NCI-H460 (cell line): ENCODE measurements at places on chromosomes 7 and 10.

GRCh38 chr7:29332042-29332811 lies 137.7 kb downstream of the CHN2 start:
- no peak for DNase-seq

DNA sequence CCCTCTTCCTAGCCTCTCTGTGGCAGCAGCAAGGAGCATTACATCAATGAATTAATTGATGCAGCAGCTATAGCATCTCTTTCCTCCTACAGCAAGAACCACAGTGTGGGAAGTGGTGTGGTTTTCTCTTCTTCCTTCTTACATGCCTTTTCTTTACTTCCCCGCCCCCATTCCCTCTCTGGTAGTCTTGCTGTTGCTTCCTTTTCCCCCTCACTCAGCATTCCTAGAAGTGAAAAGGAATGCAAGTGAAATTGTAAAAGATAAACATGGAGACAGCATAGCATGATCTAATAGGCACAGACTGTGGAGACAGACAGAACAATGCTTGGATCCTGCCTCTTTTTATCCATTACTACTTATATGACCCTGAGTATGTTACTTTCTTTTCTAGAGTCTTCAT lies 370.5 kb upstream of the BMPER start:
- no peak for DNase-seq

DNA sequence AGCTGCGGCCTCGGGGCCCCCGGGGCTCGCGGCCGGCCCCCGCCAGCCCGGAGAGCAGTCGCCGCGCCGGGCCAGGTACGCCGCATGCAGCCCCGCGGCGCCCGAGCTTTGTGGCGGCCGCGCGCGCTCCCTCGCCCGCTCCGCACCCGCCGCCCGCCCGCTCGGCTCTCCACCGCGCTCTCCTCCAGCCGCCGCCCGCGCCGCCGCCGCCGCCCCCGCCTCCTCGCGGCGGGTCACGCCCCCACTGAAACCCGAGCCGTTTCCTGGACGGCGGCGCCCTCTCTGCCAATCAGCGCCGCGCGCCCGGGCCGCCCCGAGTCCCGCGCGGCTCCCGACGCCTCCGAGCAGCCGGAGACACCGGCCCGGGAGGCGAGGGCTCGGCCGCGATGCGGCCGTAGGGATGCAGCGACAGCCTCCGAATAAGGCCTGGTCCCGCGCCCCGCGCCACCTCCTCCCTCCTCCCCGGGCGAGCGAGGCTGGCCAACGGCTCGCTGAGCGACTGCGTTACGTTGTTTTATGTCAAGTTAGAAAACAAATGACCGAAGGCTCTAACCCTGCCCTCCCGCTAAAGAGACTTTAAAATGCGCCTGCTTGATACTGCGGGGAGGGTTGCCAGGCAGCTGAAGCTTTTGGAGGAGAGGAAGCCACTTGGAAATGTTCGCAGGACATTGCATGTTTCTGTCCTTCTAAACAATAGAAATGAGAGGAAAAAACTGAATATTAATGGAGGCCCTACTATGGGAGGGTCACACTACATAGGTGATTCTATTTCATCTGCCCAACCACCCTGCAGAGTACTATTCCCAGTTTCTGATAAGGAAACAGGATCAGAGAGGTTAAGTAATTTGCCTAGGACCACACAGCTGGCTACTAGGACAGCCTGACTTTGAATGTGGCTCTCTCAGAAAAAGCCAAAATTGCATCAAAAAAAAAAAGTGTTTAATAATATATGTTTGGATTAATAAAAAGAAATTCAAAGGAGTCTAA lies at the start of gene FGFR2:
Gene FGFR2 (minus strand): TSS at position 182 of the 987 bp plus-strand sequence. CDS start 4,627 bp downstream, outside the sequence.
- DNase-seq: peak; percentile 79

- DNase-seq: no peak
These were observed 104.9 kb upstream of the ACBD5 start for GRCh38 chr10:27345455-27345920.

- no peak for DNase-seq
These were observed 111.7 kb upstream of the GJD4 start for GRCh38 chr10:35493196-35494118.

GRCh38 chr10:8967061-8967460 lies 912.6 kb downstream of the GATA3 start:
- no peak for DNase-seq

DNA sequence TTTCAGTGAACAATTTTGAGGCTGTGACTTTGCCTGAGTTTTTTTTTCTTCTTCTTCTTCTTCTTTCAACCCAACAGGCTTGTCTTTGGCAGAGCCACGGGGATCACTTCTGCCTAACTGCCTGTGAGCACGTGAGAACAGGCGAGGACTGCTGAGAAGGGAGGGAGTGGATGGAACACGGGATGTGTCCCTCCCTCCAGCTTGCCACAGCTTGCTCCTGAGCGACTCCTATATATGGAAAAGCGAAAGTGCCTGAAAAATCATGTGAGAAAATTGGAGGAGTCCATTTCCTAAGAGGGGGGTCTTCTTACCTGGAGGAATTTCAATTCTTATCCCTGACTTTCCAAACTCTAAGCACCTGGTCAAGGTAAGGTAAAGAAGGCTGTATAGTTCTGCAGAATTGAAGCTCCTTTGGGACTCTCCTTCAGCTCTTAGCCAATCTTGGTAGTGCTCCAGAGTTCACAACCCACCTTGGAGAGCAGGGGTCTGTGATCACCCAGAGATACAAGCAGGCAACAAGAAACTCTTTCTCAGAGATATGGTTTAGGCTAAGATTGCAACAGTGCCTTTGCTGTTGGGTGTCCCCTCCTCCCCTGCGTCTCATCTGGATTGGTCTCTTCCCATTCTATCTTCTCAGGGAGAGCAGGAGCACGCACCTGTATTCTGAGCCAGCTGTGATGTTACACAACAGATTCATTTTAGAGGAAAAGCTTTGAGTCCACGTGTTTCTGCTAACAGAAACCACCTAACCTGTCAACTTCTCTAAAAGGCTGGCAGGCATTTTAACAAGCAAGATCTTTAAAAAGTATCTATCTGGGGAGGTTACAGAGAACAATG lies at the start of gene MAT1A:
Gene MAT1A (minus strand): TSS at position 208 of the 837 bp plus-strand sequence. CDS start 235 bp downstream, outside the sequence.
- no peak for DNase-seq

GRCh38 chr7:155660059-155660757 lies 15.7 kb downstream of the RBM33 start:
- no peak for DNase-seq

DNA sequence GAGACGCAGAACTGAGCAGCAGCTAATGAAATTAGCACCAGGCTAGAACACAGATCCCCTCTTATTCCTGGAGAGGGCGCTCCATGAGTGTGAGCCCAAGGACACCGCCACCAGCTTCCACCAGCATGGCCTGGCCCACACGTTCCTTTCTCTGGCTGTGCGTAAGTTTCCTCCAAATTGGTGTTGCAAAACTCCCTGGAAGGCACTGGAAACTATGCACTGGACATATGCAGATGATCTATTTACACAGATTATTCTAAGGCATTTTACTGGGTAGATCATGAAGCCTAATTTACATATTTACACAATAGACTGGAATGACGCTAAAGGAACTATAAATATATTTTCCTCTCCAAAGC lies 455.6 kb upstream of the FOXK1 start:
- DNase-seq: no peak

- DNase-seq: no peak
These were observed 177.1 kb downstream of the DGKI start for GRCh38 chr7:137669706-137670105.

- DNase-seq: no peak
These were observed 28.3 kb downstream of the GBX1 start for GRCh38 chr7:151139071-151139790.

GRCh38 chr7:45225948-45226335 lies 68.4 kb downstream of the RAMP3 start:
- DNase-seq: no peak

- peak; percentile 30 for DNase-seq
These were observed 173.2 kb downstream of the RTKN2 start for GRCh38 chr10:62095181-62096122.

GRCh38 chr10:739403-739802 lies 49.9 kb upstream of the DIP2C start:
- DNase-seq: no peak

DNA sequence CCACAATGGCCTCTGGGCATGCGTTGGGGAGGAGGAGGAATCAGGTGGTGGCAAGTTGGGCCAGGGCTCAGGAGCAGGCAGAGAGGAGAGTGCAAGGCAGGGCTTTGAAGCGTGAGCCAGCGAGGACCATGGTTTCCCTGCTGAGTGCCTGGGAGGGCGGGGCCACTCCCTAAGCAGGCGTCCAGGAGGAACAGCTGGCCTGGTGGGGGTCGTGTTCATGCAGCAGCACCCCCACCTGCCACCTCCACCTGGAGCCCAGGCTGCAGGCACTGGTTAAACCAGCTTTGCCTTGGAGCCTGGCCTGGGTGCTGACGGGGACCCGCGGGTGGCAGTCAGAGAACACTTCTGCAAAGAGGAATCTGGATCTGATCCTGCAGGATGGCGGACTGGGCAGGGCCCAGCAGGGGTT lies 24.2 kb upstream of the AQP1 start:
- no peak for DNase-seq

- DNase-seq: no peak
These were observed 479.0 kb downstream of the PARD3 start for GRCh38 chr10:34335960-34336690.

DNA sequence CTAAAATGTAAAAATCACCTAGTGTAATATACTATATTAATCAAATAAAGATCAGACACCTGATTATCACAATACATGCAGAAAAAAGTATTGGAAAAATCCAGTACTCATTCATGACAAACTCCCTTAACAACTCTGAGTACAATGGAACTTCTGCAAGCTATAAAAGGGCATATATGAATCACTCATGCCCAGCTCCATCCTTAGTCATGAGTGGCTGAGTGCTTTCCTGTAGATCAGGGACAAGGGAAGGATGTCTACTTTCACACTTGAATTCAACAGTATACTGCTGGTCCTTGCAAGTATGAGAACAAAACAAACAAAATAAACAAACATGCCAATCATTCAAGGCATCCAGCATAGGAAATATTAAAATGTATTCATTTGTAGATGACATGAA lies 116.5 kb downstream of the ADARB2 start:
- peak; percentile 50 for DNase-seq

- DNase-seq: no peak
These were observed 77.2 kb downstream of the TCF7L2 start for GRCh38 chr10:113027230-113027573.

DNA sequence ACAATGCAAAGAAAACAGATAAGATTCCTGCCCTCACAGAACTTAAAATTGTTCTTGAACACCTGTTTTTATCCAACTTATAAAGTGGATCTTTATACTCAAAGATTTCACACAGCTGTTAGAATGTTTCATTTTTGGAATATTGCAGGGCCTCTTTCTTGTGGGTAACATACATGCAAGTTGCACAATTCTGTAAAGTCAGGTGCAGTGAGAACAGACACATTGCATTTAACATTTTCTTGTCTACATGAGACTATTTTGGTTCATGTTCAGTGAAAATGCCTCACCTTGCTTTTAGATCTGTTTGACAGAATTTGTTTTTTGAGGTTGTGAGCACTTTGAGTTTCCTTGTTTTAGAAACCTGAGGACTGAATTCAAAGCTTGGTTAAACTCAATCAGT lies 707.8 kb downstream of the SUGCT start:
- no peak for DNase-seq

DNA sequence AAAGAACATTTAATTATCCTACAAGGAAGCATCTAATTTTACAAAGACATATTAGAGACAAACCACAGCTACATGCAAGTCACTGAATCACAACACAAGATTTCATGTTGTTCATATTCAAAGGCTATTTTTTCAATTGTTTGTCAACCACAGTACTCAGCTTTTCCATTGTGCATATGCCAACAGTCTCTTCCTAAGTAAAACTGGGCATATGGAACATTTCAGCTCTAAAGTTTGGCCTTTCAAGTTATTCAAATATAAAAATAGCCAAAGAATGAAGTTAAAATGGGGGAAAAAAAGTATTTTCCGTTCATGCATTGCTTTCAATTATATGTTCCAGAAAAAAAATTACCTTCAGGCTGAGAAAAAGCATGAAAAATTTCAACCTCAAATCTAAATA lies 537.9 kb downstream of the PLXDC2 start:
- DNase-seq: no peak

GRCh38 chr10:86079088-86079487 lies 287.5 kb downstream of the GRID1 start:
- no peak for DNase-seq

GRCh38 chr7:148385009-148385682 lies 205.4 kb upstream of the C7orf33 start:
- no peak for DNase-seq

DNA sequence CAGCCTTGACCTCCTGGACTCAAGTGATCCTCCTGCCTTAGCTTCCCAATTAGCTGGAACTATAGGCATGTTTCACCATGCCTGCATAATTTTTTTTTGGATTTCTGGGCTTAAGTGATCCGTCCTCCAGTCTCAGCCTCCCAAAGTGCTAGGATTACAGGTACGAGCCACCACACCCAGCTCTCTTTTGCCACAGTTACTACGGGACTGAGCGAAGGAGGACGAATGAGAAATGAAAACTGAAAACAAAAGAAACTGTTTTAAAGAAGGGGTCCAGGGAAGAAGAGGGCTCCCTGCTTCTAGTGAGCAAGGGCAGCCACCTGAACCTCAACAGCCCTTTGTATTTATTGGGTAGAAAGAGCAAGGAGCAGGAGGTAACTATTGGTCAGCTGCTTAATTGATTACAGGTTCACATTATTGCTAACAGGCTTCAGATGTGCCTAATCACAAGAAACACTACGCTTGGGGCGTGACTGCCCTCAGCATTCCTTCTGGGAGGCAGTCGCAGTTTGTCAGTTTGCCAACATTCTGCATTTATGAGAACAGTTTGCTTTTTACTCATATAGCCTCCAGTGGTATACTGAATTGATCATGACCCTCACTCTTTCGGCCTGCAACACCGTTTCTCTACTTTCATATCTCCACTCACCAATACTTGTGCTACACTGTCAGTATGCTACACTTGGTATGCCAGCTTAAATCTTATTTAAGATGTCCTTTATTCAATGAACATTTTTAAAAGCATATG lies 676.8 kb downstream of the DNAJB9 start:
- peak; percentile 34 for DNase-seq

DNA sequence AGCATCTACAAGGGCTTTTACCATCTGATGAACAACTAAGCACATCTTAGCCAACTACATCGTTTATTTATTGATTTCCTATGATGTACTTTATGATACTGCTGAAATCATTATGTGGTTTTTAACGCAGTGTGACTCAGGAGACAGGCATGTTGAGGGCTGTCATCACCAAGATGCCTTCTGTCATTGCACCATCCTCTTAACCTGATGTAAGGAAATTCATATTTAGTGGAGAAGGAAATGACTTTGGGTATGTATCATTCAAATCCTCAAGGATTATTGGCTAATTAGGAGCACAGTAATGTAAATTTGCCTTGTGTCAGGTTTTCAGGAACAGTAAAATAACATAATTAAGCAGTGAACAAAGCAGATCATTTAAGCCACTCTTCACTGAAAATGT lies 138.5 kb upstream of the MGMT start:
- no peak for DNase-seq

GRCh38 chr10:49083261-49083660 lies 32.1 kb downstream of the VSTM4 start:
- DNase-seq: no peak

GRCh38 chr10:20004087-20004523 lies 187.9 kb downstream of the PLXDC2 start:
- no peak for DNase-seq

DNA sequence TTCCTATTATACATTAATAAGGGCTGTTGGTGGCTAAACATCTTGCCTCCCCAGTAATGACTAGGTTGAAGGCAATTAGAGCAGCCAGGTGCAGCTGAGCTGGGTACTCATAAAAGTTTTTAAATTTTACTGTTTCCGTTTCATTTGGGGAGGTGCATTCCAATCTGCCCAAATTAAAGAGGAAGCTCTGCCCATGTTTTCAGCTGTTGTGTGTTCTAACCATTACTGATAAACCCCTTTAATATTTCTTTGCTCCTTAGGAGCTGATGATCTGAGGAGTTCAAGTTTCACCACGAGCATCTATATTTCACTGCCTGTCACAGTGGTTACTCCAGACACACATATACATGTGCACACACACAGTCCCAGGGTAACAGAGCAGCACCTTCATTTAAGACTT lies 94.4 kb downstream of the JAZF1 start:
- no peak for DNase-seq
